Activated CD4-positive, alpha-beta memory T cell treated with anti-CD3 and anti-CD28 coated beads for 36 hours (primary cell): ENCODE measurements at places on chromosomes 6 and 20. TPM values are rescaled to one million over a fixed set of nuclear protein-coding genes. Genes with fewer than 3 reads are reported as not detected.

GRCh38 chr6:168979254-168979653, 274.4 kb downstream of the THBS2 start:
- no peak for DNase-seq

Gene BPI
- total RNA-seq = not detected

Gene EPPIN
- not detected for total RNA-seq

- no peak for DNase-seq
These were observed 18.8 kb downstream of the OR2A4 start for GRCh38 chr6:131682442-131682841.

Gene PDSS2
- total RNA-seq = 9.8 TPM
